ENCODE measurements at places on chromosomes 4 and X.

DNA sequence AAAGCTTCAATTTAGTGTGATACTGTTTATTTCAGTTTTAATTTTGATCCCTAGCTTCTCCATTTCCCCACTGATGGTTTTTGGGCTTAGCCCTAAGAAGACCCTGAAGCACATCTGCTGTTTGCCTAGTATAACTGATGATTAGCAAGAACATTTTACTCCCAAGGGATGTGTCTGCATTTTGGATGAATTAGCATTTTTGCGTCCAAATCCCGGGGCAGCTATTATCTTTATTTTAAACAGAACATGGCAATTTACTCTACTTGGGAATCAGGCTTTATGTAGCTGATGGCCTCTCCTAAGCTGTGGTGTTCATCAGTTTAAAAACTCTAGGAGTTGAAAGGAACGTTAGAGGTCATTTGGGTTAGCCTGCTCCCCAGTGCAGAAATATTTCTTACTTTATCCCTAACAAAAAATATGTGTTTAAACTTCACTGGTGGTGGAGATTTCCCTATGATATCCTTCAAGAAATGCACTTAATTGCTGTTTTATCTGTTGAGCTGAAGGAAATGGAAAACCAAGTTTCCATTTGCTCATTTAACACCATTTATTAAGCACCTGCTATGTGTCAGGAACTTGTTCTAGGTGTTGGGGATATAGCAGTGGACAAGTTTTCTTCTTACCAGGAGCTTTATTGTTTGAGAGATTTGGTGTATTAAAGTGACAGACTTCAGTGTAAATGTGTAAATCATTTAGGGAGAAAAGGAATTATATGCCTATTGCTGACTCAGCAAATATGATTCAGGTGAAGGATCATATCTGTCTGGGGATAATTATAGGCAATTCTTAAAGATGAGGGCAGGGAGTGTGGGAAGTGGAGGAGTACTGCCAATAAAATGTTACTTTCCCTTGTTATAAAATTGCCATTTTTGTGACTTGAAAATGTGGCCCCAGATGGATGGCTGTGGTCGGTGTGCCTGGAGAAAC, 3.4 kb downstream of the SEPTIN11 start:
- DNase-seq, result no peak

GRCh38 chrX:7514871-7515599, 327.9 kb upstream of the VCX start:
- no peak for DNase-seq

GRCh38 chr4:26601204-26601603, 17.3 kb downstream of the TBC1D19 start:
- DNase-seq, result no peak

DNA sequence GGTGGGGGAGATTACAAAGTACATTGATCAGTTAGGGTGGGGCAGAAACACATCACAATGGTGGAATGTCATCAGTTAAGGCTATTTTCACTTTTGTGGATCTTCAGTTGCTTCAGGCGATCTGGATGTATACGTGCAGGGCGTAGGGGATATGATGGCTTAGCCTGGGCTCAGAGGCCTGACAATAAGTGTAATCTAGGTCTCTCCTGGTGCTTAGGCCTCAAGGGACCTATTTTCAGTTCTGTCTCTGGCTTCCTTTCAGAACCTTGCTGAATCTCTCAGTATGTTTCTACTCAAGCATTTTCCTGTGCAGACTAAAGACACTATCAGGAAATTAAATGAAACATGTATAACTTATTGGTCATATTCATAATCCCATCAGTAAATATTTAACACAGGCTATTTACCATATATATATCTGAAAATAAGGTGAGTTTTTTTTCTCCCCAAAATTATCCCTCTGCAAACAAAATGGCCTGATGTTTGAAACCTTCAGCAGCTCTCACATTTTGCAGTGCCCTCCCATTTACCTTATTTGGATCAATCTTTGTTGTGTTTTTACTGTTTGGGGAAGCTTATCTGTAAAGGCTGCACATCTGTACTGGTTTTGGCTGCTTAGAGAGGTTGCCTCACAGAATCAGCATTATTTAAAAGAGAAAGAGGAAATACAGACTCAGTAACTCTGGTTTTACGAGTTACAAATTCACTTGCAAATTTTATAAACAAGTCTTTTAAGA, 2.3 kb upstream of the ZCCHC4 start:
- no peak for DNase-seq

- no peak for DNase-seq
These were observed 88.9 kb downstream of the GC start for GRCh38 chr4:71694961-71695360.

GRCh38 chr4:11720292-11720691, 291.6 kb upstream of the HS3ST1 start:
- no peak for DNase-seq

DNA sequence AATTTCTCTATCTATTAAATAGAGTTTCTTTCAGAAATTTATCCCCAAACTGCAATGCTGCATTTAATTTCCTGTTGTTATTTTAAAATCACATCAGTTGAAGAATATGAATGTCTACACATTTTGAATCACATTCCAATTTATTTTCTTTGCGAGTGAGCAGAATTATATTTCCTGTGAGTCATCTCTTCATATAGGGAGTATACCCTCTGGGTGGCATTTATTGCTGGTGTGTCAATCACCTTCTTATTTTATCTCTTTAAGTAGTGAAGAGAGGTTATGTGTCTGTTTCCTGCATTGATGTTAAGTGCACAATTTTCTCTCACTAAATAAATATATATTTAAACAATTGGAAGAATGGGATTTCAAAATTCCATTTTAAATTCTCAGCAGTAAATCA, 511.0 kb upstream of the ATOH1 start:
- no peak for DNase-seq

- DNase-seq, result no peak
These were observed 115.2 kb upstream of the BMPR1B start for GRCh38 chr4:94642561-94642866.

- DNase-seq, result no peak
These were observed 70.1 kb upstream of the SH3RF1 start for GRCh38 chr4:169340834-169341233.

GRCh38 chr4:74796631-74797030, 2.3 kb upstream of the BTC start:
- DNase-seq, result no peak

- DNase-seq, result no peak
These were observed 20.6 kb downstream of the F8 start for GRCh38 chrX:155001873-155002272.

DNA sequence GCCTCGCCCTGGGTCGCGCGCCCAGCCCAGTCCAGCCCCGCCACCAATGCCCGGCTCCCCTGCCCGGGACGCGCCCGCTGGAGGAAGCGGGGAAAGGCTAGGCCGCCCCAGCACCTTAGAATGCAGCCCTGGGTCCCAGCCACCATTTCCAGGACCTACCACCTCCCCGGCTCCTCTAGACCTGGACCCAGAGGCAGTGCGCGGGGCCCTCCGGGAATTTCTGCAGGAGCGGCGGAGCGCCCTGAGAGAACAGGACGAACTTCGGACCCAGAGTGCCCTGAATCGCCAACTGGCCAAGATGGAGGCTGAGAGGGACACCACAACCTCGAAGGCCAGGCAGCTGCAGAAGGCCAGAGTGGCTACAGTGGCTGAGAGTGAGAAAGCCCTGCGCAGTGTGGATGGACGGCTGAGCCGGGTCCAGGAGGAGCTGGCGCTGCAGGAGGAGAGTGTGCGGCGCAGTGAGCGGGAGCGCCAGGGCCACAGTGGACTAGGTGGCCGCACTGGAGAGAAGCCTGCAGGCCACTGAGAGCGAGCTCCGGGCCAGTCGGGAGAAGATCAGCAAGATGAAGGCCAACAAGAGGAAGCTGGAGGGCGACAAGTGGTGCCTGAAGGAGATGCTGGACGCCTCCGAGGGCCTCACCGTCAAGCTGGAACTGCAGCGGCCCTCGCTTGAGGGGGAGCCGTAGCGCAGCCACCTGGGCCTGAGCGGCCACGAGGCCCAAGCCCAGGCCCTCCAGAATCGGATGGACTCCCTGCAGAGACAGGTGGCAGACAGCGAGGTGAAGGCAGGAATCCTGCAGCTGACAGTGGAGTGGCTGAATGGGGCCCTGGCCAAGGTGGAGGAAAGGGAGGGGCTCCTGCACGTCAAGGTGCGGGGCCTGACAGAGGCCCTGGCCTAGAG, 15.5 kb downstream of the SMIM10L2A start:
- DNase-seq, result no peak

- DNase-seq, result no peak
These were observed 867.6 kb downstream of the FAT4 start for GRCh38 chr4:126182336-126182735.

DNA sequence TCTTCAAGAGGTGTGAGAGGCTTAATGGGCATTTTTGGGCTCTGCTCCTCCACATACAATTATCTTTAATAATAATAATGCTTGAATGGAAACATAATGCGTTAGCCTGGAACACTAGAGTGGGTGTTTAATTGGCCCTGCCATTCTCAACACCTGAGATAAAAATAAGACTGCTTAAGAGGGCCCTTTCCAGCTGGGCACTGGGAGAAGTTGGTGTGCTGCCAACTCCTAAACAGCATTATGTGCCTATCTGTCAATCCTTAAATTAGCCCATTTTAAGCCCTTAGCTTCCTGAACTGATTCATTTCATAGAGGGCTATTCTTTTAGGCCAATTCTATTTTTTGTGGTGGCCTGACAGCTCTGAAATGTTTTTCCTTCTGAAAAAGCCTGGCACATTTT, 211.1 kb upstream of the ZIC3 start:
- DNase-seq, result no peak

GRCh38 chr4:15953625-15954024, 9.3 kb downstream of the FGFBP2 start:
- no peak for DNase-seq

Measured in CD4-positive, alpha-beta T cell treated with Interleukin-4 for 4 hours (primary cell).